ENCODE measurements at places on chromosomes 6 and 20.

- peak; percentile 89 for DNase-seq
These were observed 9.1 kb upstream of the SNX9 start for GRCh38 chr6:157813750-157814455.

DNA sequence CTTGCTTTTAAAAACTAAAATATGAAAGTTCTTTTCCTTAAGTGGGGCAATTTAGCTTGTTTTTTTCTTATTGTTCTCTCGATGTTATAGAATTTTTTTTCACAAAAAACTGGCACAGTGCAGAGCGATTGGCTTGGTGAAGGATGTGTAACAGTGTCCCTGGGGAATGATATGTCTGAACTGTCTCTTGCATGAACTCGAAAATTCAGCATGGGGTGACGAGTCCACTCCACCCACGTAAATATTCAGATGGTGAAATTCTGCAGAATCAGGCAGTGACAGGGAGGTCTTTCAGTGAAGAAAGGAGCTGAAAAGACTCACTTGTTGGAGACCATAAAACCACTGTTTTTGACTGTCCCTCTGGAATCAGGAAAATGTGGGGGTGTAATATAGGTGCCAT is 505.3 kb downstream of the MMUT start:
- DNase-seq: peak; percentile 53

GRCh38 chr6:73391675-73392074 is 3.0 kb upstream of the DDX43 start:
- no peak for DNase-seq

GRCh38 chr6:52605610-52606185 is 28.8 kb upstream of the TRAM2 start:
- no peak for DNase-seq

GRCh38 chr6:1363298-1363697 is 26.1 kb upstream of the FOXF2 start:
- no peak for DNase-seq

DNA sequence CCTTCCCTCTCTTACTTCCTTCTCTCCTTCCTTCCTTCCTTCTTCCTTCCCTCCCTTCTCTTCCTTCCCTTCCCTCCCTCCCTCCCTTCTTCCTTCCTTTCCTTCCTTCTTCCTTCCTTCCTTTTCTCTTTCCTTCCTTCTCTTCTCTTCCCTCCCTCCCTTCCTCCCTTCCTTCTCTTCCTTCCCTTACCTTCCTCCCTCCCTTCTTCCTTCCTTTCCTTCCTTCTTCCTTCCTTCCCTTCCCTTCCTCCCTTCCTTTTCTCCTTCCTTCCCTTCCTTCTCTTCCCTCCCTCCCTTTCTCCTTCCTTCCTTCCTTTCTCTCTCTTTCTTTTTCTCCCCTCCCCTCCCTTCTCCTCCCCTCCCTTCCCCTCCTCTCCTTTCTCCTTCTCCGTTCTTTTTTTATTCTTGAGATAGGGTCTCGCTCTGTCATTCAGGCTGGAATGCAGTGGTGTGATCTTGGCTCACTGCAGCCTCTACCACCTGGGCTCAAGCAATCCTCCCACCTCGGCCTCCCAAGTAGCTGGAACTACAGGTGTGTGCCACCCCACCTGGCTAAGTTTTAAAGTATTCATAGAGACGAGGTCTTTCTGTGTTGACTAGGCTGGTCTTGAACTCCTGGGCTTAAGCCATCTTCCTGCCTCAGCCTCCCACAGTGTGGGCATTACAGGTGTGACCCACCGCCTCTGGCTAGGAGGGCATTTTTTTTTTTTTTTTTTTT is 1.1 kb upstream of the ZNF512B start:
- no peak for DNase-seq

GRCh38 chr20:50879649-50880550 is 51.3 kb downstream of the ADNP start:
- no peak for DNase-seq

GRCh38 chr6:144294016-144294415 is 8.9 kb downstream of the UTRN start:
- peak; percentile 87 for DNase-seq

- peak; percentile 9 for DNase-seq
These were observed 57.6 kb upstream of the UNC93A start for GRCh38 chr6:167233490-167233889.

GRCh38 chr6:135266675-135267074 is 85.6 kb downstream of the MYB start:
- DNase-seq: no peak

DNA sequence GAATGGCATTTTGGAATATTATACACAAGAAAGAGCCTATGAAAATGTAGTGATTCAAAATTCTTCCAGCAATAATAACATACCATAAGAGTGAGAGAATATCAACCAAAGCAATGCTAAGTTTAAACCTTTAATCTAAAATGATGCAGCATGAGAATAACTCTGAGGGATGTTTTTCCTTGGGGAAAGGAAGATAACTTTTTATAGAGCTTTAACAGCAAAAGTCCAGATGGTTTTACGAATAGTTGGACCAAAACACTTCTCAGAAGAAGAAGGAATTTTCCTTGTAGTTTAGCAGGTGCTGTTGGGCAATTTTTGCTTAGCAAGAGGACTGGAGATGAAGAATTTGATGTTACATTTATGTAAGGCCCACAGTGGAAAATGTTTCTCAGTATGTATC is 1503.2 kb downstream of the HACE1 start:
- DNase-seq: no peak

DNA sequence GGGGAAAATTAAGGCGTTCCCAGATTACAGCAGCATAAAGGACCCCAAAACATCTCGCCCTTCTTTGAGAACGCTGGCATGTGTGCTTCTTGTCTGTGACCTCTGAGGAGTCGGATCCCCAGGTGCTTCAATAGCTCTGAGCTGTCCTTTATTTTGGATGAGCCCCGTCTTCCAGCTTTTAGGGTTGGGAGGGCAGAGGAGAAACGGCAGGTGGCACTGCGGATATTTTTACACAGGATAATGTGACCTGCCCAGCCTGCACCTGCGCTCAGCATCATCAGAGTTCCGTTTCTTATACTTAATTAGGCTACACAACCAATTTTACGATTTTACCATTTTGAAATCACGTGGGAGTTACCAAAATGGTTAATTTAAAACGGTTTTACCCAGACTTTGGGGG is 147.7 kb upstream of the RPS6KA2 start:
- no peak for DNase-seq

- DNase-seq: no peak
These were observed 64.6 kb downstream of the PLG start for GRCh38 chr6:160766657-160766988.

DNA sequence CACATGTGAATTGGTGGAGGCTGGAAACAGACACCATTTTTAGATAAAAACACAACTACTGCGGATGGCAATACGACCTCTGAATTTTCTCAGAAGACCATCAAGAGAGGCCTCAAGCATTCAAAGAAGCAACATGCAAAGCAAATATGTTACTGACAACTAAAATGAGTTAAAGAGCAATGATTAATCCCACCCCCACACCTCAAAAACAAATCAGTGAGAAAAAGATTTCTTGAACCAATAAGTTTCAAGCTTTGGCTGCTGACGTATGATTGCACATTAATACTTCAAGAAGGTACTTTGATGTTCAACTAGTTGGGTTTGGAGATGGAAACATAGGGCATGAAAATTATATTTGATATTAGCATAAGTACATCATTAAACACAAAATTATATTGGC is 982 bp downstream of the MMUT start:
- DNase-seq: peak; percentile 9

DNA sequence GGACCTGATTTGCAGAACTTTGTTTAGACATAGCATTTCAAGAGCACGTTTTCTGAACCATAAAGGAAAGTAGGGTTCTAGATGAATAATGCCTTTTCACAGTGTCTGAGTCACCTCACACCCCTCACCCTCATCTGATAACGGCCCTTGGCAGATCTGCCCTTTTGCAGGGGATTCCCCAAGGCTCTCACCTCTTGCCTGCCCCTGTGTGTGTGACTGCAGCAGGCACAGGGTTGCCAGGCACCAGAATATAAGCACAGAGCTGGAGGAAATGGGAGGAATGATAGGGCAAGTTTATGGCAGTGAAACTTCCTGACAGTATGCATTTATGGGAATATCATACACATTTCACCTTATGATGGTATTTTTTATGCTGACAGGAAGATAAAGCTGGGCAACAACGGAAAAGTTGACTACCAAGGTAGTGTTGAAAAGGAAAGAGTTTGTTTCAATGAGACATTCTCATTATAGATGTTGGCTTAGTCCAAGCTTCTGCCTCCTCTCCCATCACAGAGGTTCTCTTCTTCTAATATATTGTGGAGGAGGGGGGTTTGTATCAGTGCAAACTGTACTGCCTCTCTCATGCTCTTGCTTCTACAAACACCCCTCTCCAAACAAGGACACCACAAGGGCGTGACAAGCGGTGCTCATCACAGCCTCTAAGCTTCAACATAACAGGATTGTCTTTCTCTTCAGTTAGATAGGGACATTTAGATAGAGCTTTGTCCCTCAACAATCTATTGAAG is 101.5 kb upstream of the BACH2 start:
- no peak for DNase-seq

DNA sequence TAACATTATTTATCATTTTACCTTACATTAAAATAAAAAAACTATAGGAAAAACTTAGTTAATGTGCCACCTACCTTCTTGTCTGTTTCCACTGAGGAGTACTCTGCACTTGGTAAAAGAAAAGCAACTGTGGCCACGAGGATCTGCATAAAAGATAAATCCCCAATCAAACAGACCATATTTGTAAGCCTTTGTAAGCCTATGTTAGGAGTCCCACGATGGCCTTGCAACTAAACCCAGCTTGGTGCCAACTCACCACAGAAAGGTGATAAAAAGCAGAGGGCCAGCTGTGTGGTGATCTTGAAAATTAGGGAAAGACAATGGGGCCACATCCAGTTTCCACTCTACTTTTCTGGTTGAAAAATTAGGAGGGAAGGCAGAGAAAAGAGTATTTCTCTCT is 156.9 kb downstream of the INSM1 start:
- no peak for DNase-seq

DNA sequence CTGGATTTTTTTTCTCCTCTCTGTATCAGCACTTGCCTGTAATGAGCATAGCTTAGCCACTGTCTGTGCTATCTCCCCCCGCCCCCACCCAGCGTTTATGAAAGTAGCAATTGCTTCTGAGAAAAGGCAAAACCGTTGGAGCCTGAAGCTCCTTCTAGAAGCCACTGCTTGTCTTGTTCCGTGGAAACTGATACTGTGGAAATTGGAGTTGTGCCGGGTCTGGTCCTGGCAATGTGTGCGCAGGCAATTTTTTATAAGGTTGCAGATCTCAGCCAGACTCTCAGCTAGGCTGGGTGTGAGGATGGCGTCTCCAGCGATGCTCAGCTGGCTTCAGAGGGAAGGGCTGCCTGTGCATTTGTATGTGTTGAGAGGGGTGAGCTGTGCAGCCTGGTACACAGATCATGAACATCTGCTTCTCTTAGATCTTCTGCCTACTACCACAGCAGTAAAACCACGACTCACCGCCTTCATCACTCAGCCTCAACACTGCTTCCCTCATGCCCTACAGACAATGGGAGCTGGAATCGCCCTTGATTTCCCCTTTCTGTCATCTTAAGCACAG is 72.4 kb upstream of the GTSF1L start:
- DNase-seq: peak; percentile 24

DNA sequence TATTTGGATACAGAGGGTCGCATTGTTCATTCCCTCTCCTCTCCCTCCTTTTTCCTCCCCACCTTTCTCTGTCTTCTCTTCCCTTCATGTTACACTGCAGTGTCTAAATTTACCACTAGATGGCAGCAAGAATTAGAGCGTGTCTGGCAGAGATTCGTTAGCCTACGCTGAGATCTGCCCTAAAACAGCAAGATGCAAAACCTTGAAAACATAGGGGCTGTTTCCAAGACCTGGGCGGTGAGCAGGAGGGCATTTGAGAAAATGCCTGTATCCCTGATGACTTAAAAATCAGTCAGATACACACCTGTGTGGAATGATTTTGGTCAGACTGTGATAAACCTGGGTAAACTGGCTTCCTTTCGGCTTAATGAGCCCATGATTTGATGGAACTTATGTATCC is 101.5 kb upstream of the ISM1 start:
- DNase-seq: peak; percentile 76

- DNase-seq: no peak
These were observed 34.4 kb downstream of the DST start for GRCh38 chr6:56608332-56608731.

DNA sequence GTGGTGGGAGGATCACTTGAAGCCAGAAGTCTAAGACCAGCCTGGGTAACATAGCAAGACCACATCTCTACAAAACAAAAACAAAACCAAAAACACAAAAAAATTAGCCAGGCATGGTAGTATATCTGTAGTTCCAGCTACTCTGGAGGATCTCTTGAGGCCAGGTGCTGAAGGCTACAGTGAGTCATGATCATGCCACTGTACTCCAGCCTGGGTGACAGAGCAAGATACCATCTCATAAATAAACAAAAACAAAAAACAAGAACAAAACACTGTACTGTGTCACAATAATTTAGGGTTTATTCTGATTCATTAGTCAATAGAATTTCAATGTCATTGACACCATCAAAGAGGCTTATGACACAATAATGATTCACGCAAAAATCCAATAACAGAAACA is 1121.7 kb upstream of the MAP3K7 start:
- no peak for DNase-seq

- peak; percentile 49 for DNase-seq
These were observed 89.4 kb downstream of the PDE10A start for GRCh38 chr6:165573671-165574070.

- DNase-seq: peak; percentile 95
These were observed 53.9 kb downstream of the PXDC1 start for GRCh38 chr6:3697609-3698008.

GRCh38 chr20:32809907-32810306 is 9.8 kb upstream of the MAPRE1 start:
- DNase-seq: no peak

- DNase-seq: no peak
These were observed 1.5 kb downstream of the ANKS1A start for GRCh38 chr6:34890533-34890925.

- DNase-seq: no peak
These were observed 13.8 kb downstream of the RNASET2 start for GRCh38 chr6:166942393-166943168.

DNA sequence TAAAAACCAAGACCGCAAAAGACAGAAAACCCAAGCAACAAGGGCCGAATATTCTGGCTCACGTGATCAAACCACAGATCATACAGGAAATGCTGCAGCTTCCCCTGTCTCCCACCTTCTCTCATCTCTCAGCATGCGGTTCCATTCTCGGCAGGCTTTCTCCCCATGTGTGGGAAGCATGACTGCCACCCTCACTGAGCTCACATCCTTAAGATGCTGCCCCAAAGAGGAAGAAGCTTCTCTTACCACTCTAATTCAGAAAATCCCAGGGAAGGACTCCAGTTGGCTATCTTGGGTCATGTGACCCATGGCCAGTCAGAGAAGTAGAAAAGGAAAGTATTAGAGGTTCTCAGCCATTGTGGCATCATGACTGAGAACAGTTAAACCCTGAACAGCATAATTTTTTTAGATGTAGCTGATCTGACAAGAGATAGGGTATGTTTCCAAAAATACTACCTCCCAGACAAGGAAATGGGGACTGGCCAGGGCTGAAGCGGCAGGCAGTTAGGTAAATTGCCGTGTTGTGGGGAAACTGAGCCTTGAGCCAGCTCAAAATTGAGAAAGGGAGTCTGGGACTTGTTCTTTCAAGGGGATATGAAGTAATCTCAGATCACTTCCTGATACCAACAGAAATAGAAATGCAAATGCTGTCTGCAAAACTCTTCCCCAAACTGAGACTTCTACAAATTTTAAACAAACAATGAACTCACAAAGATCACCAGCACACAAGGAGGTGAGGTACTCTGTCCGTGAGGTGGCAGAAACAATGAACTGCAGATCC is 37.1 kb upstream of the GRM4 start:
- no peak for DNase-seq

Measured in cardiac muscle cell (in vitro differentiated cells and primary cell).